ENCODE measurements at places on chromosomes 12 and 14. TPM values are rescaled to one million over a fixed set of nuclear protein-coding genes. Genes with fewer than 3 reads are reported as not detected.
A peak's percentile ranks its signal among the peaks of the same experiment; 100 is the strongest.

DNA sequence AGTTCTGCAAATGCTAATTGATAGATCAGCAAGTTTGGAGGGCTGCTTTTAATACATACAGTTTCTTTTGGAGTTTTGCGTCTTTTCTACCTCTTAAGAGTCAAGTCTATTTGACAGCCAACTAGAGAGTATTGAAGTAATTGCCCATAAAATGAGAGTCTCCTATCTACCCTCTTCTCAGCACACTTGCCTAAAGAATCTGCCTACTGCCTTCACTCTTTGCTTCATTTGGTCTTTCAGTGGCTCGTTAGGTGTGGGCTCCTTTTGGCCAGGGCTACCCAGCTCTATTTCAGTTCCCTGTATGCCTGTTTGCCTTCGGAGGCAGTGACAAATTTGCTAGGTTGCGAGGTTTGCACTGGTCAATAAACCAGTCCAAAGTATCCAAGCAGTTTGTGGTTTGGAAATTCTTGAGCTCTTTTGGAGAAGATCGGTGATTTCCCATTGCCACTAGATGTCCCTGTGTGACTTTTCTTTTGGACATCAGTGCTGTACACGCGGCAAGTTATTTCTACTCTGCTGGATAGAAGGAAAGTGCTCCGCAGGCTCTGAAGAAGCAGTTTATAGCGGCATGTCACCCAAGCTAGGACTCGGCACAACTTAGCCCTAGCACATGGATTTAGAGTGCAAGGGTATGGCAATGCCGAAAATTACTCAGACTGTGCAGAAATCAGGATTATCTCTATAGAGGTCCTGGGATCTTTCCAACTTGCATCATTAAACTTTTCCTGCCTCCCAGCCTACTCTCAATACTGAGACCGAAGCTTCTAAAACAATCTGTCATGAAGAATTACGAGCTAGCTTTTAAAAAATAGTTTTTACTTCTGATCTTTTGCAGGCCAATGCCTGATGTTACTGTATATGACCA, 38.6 kb downstream of the MGST1 start:
- peak; percentile 10 for DNase-seq

DNA sequence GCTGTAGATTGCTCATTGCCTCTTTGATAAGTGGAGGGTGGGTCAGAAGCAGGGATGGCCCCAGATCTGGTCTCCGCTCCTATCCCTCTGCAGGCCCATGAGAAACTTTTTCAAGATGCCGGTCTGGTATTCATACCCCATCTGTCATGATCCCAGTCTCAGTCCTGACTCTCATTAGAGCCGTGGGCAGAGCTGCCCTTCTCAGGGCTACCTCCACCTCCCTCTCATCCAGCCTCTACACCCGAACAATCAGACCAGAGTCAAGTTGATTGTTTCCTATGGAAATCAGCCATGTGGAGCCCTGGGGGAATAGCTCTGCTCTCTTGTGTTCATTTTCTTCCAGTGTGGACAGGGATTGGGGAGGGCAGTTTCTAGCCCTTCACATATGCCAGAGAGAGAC, 45.8 kb downstream of the NEUROD4 start:
- DNase-seq = no peak

DNA sequence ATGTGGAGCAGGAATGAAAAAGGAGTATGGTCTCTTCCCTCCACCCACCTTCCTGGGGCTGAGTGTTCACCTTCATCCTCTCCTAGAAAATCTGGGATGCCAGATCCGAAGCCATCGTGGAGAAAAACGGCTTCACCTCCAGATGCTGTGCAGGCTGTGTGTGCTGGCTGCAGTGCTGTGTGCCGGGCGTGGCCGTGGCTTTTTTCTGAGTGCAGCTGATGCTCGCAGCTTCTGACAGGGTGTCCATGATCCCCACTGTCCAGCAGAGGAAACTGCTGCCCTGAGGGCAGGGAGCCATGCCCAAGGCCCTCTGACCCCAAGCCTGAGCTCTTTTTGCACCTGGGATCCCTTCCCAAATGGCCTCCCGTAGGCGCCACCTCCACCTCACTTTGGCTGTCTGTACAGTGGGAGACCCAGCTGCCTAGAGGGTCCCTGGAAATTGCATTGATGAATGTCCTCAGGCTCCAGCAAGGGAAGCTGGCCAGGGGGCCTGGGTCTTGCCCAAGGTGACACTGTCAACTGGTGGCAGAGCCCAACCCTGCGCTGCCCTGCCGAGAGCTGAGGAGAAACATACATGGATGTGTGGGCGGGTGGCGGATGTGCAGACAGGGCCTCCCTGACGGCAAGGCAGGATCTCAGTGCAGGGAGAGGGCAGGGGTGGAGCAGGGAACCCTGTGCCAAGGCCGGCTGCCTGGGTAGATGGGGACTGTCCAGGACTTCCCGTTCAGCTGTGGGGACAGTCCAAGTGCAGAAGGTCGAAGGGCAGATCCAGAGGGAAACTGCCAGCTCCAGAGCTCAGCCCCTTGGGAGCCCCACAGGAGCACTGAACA, 53.3 kb downstream of the BEGAIN start:
- DNase-seq = peak; percentile 40

DNA sequence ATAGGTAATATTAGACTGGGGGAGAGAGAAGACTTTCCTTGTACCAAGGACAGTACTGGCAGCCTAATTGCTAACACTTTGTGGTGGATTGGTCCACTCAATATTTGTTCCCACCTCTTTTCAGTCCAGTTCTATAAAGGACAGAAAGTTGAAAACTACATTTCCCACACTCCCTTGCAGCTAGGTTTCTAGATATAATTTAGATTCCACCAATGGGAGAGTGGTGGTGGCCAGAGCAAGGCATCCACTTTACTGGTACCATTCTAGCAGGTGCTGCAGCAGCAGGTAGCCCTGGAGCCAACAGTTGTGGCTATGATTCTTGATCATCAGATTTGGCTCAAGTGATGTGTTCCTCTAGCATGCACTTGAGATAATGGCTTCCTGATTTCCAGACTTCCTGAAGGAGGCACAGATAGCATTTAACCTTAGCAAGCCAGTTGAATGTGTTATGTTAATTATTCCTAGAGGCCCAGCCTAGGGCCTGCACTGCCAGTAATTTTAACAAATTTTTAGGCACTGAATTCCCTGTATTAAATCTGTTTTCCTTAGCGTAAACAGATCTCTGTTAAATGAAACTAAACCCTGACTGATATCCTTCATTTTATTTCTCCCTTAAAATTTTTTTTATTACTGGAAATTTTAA, 24.4 kb downstream of the SLC38A1 start:
- no peak for DNase-seq

DNA sequence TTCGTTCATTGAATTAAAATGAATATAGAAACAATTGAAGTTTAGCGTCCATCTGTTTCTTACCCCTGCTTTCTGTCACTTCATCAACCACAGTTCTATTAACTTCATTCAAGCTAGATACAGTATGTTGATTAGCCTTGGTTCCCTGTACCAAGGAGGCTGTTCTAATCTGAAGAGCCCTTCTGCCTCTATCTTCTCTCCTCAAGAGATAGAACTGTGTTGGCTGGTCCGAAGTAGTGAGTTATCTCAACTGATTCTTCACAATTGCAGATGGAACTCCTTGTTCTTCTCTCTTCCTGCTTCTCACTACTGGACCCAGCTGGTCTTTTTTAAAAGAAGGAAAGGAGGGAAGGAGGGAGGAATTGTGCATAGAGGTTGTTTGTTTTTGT, 82.1 kb upstream of the TRAF3 start:
- no peak for DNase-seq

GRCh38 chr12:113462998-113463745, 8.5 kb downstream of the LHX5 start:
- no peak for DNase-seq

GRCh38 chr12:30696103-30696408, 387 bp upstream of the IPO8 start:
- DNase-seq = no peak

DNA sequence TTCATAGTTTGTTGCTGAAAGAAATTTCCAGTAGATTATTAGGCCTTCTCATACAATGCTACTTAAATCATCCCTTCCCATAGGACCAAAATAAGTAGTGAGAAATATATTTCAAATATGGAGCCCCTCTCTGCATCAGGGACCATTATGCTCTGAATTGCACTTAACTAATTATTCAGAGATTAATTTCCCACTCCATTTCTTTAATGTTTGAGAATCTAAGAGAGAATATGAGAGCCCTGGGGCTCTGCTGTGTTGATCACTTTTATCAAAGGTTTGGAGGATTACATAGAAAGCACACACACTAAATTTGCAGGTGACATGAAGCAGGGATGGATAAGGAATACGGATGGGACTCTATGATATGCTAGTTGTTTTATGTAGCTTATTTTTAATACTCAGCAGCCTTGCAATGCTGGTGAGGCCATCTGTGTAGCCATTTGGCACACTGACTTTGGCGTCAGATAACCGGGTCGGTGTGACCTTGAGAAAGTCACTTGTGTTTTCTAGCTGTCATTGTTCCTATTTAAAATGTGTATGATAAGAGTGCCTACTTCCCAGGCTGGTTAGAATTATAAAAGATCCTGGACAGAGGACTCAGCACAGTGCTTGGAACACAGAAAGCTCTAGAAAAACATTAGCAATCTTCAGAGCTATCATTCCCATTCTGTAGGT, 49.9 kb upstream of the FBXO21 start:
- DNase-seq = no peak

KRT83 gene
- total RNA-seq = not detected

OR6S1 gene
- not detected for total RNA-seq

Data from left colon (tissue), 2 donors.